ENCODE measurements at places on chromosomes 6 and 20.

DNA sequence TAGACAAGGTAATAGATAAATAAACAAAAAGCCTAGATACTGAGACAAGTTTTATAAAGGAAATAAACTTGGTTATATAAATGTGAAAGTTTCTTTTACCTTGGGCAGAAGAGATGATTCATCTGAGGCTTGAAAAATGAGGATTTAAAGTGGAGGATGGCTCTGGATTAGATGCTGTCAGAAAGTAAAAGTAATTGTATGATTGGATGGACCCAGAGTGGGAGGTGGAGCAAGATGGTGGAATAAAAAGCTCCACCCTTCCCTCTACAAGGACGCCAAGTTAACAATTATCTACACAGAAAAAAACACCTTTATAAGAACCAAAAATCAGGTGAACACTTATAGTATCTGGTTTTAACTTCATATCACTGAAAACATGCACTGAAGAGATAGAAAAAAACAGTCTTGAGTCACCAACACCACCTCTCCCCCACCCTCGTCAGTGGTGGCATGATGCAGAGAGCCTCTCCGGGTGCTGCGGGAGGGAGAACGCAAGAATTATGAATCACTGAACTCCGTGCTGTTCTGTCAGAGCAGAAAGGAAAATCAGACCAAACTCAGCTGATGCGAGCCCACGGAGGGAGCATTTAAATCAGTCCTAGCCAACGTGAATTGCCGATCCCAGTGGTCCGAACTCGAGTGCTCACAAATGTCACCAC lies 84.7 kb upstream of the GJE1 start:
- no peak for DNase-seq

- DNase-seq, result no peak
Measured at GRCh38 chr6:72703093-72703492, 81.2 kb downstream of the KCNQ5 start.

DNA sequence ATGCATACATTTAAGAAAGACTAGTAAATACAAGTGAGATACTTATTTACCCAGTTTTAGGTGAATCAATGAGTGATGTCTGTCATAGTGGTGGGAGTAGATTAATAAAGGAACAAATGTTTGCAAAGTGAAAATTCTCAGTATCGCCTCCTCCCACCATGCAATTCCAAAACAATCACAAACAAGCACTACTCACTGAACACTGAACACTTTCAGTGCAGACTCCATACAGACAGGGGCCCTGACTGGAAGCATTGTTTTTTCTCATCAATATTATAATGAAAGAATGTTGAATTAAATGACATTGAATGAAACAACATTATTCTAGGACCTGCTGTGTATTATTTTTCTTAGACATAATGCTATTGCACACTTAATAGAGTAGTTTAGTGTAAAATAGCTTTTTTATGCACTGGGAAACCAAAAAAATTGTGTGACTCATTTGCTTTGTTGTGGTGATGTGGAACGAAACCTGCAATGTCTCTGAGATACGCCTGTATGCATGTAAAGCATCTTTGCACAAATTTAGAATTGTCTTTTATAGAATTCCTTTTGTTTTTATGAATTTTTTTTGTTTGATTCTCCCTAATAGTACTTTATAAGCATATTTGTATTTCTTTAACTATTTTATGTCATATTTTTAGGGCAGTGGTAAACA lies 317.5 kb downstream of the UTRN start:
- DNase-seq, result peak; percentile 6

GRCh38 chr20:2340823-2341222 lies 39.9 kb upstream of the TGM6 start:
- DNase-seq, result no peak

DNA sequence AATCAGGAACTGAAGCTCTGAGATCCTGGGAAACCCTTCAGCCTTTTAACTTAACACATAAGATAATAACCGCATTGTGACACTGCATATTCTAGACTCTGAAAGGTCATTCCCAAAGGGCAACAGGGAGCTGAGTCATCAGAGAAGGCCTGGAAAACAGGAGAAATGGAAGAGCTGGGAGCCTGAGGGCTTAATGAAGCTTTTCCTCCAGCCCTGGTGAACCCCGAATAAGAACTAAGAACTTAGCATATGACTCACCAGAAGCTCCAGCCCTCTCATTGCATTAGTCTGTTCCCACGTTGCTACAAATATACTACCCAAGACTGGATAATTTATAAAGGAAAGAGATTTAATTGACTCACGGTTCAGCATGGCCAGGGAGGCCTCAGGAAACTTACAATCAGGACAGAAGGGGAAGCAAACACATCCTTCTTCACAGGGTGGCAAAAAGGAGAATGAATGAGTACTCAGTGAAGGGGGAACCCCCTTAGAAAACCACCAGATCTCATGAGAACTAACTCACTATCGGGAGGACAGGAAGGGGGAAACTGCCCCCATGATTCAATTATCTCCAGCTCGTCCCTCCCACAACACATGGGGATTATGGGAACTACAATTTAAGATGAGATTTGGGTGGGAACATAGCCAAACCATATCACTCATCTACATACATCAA lies 648.5 kb downstream of the TFAP2A start:
- no peak for DNase-seq

GRCh38 chr20:47645632-47646031 lies 139.6 kb downstream of the SULF2 start:
- DNase-seq, result no peak

DNA sequence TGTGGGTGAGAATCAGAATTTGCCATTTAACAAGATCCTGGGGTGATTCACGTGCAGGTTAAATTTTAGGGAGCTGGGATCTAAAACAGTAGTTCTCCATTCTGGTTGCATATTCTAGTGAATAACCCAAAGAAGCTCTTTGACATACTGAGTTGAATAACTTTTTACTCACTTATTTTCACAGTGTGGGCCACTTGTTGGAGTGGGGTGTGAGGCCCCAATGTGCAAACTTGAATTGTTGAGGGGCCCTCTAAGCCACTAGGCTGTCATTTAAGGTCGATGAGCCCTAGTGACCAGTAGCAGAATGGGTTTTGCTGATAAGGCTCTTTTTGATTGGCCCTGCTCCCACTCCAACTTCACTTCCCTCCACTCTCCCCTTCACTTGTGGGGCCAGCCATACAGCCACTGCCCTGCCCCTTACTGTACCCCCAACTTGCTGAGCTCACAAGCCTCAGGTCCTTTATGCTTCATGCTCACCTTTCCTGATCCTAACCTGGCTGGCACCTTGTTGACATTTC lies 33.6 kb upstream of the RIPOR2 start:
- DNase-seq, result no peak

GRCh38 chr6:86856937-86857563 lies 80.3 kb upstream of the HTR1E start:
- no peak for DNase-seq

GRCh38 chr20:58777657-58778056 lies 73.0 kb downstream of the GNAS-AS1 start:
- DNase-seq, result no peak

DNA sequence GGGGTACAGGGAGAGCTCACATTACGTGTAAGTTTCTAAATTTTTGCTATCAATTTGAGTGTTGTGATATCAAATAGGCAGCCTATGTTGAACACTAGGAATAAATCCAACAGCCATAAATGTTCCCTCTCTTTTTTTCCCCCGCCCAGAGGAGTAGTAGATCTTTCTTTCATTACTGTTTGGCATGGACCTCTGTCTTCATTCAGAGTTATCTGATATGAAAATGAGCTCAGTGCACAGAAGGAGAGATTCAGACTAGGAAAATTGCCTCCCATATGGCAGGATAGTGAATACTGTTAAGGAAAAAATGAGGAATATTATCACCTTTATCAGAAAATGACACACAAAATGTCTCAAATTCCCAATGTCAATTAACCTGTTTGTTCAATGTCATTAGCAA lies 110.0 kb upstream of the EYS start:
- DNase-seq, result no peak

DNA sequence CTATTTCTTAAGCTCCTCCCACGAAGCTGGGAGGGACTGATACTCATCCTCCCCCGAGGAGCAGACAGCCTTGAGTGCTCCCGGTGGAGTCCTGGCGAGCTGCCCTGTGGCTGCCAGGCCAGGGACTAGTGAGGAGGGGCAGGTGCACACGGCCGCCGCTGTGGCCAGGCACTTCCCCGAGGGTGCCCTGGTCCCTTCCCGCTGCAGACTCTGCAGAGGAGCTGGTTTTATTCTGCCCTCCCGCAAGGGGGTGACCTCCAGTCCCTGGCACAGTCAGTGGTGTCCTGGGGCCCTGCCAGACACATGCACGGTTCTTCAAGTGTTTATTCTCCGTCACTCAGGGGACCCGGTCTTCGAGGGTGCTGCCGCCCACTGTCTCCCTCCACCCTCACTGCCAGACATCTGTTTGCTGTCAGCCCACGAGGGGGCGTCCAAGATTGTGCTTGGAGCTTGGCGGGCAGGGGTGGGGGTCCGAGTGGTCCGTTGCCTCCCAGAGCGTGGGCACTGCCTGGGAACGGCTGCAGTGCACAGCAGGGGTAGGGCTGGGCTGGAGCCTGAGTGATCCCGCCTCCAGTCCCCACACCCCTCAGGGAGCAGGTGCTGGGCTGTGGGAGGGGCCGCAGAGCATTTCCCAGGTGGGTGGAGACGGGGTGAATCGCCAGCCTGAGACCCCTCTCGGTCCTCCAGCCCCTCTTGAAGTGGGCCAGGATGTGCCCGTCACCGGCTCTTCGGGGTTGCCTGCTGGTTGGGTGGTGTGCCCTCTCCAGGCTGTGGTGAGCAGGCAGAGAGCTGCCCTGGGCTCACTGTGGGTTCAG lies 3.1 kb upstream of the CABLES2 start:
- DNase-seq, result peak; percentile 26

DNA sequence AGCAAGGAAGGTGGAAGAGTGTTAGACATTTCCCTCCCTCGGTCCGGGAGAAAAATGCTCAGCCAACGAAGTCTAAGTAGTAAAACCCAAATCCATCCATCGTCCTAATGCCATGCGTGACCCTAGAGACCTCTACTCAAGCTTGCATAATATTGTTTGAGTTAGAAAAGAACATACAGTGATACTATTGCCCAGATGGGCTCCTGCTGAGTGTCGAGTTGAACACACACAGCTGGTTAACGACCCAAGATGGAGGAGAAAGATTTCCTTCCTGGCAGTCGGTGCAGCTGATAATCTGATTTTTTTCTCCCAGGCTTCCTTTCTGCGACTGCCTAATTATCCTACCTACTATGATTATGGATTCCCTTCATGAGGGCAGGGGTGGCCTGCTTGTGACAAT lies 164.4 kb upstream of the KCNG1 start:
- DNase-seq, result no peak

GRCh38 chr6:11732036-11732631 lies 46.5 kb downstream of the ADTRP start:
- peak; percentile 42 for DNase-seq

DNA sequence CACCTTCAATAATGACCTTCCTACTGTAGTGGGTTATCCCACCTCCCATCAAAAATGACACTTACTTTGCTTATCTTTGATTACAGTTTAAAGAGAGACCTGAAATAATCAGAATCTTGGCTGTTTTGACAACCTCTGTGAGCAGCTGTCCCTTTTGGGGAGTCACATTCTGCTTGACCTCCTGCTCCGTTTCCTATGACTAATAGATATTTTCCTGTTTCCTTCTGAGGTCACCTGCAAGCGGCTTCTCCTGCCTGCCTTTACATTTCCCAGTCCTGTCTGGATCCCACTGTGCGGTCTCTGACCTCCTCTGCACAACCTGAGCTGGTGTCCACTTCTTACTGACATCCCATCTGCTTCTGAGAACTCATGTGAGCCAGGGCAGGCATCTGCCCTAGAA lies 54.2 kb downstream of the TRAM2 start:
- no peak for DNase-seq

GRCh38 chr6:149247385-149247763 lies 70.1 kb upstream of the TAB2 start:
- no peak for DNase-seq

DNA sequence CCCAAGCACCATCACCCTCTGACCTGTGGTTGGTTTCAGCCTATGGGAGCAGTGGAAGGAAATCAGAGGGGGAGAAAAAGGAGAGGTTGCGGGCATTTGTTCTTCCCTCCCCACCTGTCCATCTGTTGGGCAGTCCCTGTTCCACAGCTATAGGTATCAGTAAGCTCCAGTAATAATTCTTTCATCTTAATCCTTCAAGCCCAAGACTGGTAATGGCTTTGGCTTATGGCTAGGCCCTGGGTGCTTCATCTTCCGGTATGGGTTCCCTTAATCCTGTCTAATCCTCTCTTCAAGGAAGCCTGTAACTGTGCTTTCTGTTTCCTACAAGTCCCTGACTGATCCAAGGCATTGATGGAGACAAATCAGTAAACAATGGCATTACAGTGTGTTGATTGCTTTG lies 42.2 kb upstream of the STK35 start:
- no peak for DNase-seq

DNA sequence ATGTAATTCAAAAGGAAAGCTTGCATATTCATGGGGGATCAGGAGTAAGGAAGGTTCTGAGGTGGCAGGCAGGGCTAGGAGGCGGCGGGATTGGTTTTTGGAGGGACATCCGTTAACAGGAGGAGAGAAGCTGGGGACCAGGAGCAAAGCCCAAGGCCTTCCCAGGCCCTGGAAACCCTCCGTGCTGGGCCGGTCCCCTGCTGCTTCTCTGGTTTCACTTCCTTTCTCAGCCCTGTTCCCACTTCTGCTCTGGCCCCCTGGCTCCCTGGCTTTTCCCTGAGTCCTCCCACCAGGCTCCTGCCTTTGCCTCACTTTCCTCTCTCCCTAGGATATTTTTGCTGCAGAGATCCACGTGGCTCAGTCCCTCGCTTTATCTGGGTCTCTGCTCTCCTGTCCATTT lies 26.4 kb upstream of the SALL4 start:
- no peak for DNase-seq

DNA sequence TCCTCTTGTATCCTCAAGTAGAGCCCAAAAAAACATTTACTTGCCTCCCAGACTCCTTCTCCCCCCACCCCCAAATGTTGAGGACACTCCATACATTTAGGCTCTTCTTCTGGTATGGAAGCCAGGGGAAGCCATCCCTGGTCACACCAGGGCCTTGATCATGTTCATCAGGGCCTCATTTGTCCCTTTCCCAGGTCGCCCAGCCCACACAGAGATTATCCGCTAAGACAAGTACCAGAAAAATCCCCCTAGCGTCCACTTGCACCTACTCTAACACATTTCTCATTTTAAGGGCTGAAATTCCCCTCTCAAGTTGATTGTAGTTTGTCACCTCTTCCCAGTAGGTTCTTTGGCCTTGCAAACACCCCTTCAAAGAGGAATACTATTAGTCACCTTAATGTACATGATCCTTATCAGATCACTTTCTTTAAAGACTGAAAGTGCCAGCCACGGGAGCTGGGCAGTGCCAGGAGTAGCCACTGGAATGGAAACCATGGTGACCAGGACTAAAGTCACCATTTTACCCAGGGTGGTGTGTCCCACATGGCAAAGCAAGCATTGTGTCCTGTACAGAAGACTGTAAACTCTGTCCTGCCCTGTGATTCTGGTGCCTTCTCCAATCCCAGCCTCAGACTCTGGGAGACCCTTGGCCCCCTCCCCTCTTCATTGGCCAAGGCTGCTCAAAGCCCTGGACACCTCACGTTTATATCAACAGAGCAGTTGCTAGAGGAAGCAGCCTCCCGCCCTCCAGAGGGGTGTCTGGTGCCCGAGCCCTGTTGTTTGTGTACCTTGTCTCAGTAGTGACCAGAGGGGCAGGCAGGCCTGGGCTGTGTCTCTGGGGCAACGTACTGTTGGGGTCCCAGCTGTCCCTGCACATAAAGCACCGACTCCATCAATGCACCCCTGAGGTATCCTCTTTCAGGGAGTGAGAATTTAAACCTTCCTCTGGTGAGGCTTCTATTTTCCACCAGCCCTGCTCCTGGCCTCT lies 5.0 kb upstream of the APOBEC2 start:
- no peak for DNase-seq

Measured in activated CD4-positive, alpha-beta T cell treated with anti-CD3 and anti-CD28 coated beads for 4 hours (primary cell).